Activated naive CD4-positive, alpha-beta T cell treated with anti-CD3 and anti-CD28 coated beads, Interleukin-2, amount 50 U/mL, for 72 hours (primary cell): ENCODE measurements at places on chromosomes 11 and 22. TPM values are rescaled to one million over a fixed set of nuclear protein-coding genes. Genes with fewer than 3 reads are reported as not detected.
A peak's percentile ranks its signal among the peaks of the same experiment; 100 is the strongest.

GRCh38 chr11:75399344-75400145, at the start of gene RPS3:
Gene RPS3, plus strand, starts transcription at chr11:75399518. Its CDS starts 30 bp downstream, at chr11:75399548.
- DNase-seq = peak; percentile 91

- DNase-seq = no peak
Measured at GRCh38 chr11:5737091-5737490, 843 bp downstream of the OR56B1 start.

DNA sequence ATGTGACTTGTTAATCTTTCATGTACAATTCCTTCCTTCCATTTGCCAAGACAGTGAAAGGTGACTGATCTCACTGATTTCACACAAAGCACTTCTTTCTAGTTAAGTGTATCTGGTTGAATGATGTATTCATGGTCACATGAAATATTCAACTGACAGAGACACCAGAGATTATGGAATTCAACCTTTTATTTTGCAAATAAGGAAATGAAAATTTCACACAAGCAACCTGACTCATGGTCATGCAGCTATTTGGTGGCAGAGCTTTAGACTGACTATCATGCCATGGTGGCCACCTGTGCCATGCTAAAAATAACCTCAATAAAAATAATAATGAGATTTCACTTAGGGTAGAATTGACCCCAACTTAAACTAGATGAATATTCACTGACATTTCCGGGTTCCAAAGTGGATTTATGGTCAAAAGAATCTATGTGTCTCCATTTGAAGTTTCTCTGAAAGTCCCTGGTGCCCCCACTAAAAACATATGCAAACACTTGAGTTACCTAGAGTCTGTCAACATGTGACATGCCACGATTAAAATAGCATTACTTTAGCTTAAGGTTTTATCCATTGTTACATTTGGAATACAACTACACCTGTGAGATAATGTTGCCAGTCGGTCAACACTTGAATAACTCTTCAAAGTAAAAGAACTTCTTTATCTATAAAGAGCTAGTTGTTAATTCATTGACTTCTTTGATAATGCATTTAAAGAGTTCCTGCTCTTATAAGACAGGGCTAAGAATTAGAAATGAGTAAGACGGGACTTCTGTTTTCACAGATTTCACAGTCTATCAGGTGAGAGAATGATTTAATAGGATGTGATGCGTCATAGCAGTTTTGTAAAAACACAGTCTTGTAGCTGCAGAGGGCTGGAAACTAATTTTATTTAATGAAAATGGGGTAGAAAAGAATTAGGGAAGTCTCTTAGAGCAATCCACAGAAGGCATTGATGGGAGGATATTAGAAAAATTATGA, 94.6 kb upstream of the OR9G4 start:
- DNase-seq = no peak

DNA sequence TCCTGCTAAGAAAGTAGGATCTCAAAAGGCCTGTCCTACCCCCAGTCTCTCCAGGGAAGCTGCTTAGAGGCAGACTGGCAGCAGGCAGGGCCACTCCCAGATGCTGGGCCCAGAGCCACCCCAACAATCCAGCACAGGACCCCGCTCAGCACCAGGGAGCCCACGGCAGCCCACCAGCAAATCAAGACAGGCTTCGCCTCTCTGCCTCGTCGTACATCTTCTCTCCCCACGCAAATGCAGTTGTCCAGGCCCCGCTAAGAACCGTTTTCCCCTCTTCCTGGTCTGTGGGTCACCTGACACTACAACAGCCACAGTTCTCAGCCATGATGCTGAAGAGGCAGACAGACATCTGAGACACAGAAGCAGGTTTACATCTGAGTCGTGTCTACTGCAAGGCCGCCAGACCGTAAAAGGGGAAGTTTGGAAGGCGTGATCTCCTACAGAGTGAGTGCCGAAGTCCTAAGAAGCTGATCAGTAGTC, 51.1 kb downstream of the IGSF9B start:
- no peak for DNase-seq

GRCh38 chr11:41307296-41308080, 152.0 kb downstream of the LRRC4C start:
- no peak for DNase-seq

DNA sequence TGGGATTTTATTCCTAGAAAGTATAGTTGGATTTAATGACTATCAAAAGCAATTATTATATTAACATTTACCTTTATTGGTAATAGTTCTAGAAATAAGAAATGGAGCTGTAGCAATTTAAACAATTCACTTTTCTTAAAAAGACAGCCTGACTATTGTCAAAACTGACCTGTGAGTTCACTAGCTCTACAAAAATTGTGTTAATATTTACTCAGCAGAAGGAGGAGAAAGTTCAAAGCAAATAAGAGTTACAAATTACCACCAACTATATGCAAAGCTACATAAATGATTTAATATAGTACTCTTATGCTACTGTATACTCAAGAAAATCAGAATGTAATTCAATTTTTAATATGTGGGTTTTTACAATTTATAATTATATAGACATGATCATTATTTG, 310.0 kb downstream of the DCDC1 start:
- DNase-seq = no peak

DNA sequence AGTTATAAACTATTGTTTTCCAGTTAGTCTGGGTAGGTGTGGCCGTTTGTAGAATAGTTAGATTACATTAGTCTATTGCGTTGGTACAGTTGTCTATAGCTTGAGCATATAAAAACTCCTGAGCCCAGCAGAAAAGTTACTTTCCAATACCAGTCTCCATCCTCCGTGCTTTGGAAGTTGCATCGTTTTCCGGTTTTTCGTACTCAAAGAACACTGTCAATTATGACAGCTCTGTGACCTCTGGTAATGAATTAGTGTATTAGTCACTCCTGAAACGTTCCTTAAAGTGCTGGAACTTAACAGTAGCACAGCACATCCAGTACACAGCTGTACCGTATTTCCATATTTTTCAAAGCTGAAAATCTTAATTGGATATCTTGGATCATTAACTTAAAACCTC, 808 bp upstream of the MSANTD2 start:
- DNase-seq = no peak

- no peak for DNase-seq
Measured at GRCh38 chr11:44606472-44606871, 41.0 kb downstream of the CD82 start.

GRCh38 chr11:125075242-125075625, 12.1 kb downstream of the SLC37A2 start:
- DNase-seq = no peak

BTBD18 gene
- total RNA-seq = not detected

DLG2 gene
- 5.4 TPM for total RNA-seq

OVOL1 gene
- total RNA-seq = not detected

WDR74 gene
- 87.2 TPM for total RNA-seq
